ENCODE measurements at places on chromosomes 3 and 15.
A peak's percentile ranks its signal among the peaks of the same experiment; 100 is the strongest.

DNA sequence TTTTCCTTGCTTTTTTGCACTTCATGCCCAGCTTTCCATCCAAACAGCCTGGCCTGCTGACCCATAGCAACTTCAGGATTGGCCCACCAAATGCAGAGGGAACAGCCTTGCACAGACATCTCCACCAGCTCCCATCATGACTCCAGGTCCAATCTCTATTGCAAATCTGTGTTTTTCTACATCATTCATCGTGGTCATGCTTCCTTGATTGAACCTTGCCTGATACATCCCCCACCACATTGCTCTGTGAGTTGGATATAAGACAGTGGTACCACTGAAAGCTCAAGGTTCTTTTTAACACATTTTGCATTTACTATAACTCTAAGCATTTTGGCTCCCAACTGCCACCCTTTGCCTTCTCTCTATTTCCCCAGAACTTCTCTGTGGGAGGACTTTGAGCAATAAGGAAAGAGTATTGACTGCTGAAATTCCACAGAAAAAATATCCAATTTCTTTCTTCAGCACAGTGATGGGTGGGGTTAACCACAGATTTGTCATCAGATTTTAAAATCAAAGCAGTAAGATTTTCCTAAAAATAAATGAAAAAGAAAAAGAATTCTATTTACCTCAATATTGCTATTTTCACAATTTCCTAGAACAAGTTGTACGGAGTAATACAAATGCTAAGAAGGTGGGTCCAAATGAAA is 114.6 kb upstream of the GALNT15 start:
- DNase-seq: no peak

GRCh38 chr3:142319094-142319493 is 93.7 kb upstream of the GK5 start:
- DNase-seq: no peak

- DNase-seq: no peak
Observed at GRCh38 chr3:169244119-169244864, 419.2 kb downstream of the MECOM start.

GRCh38 chr3:46825450-46825849 is 37.8 kb downstream of the MYL3 start:
- no peak for DNase-seq

- no peak for DNase-seq
Observed at GRCh38 chr15:101201411-101202174, 50.3 kb downstream of the CHSY1 start.

DNA sequence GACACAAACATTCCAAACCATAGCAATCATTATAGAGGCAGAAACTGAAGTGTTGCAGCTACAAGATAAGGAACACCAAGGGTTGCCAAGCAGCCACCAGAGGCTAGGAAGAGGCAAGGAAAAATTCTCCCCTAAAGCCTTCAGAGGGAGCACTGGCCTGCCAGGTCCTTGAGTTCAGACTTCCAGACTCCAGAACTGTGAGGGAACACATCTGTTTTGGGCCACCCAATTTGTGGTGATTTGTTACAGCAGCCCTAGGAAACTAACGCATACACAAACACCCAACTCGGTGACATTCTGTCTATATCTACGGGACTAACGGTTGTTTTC is 54.6 kb downstream of the MB21D2 start:
- DNase-seq: no peak

GRCh38 chr3:45938864-45939263 is 4.4 kb upstream of the CXCR6 start:
- DNase-seq: peak; percentile 77

- DNase-seq: no peak
Observed at GRCh38 chr15:100334905-100335304, 6.9 kb downstream of the ADAMTS17 start.

Data from CD8-positive, alpha-beta T cell (primary cell).